ENCODE measurements at places on chromosomes 12 and 14. TPM values are rescaled to one million over a fixed set of nuclear protein-coding genes. Genes with fewer than 3 reads are reported as not detected.

Gene FOXN4
- not detected for total RNA-seq

Gene KCNA5
- total RNA-seq, result 2.2 TPM

Gene OAS1
- total RNA-seq, result 9.6 TPM

Gene PPP1R36
- 3.9 TPM for total RNA-seq

Gene A2ML1
- 8.1 TPM for total RNA-seq

Gene CLEC4E
- 1.0 TPM for total RNA-seq

Gene SMCO2
- not detected for total RNA-seq
